Stimulated activated CD4-positive, alpha-beta T cell treated with anti-CD3 and anti-CD28 coated beads, Interleukin-15, amount 100 ng/mL, for 1 hour (primary cell): ENCODE measurements at places on chromosomes 13 and 19.
A peak's percentile ranks its signal among the peaks of the same experiment; 100 is the strongest.

GRCh38 chr19:31284621-31285020, 64.6 kb downstream of the TSHZ3 start:
- DNase-seq = no peak

GRCh38 chr13:75512253-75512652, 25.4 kb downstream of the COMMD6 start:
- no peak for DNase-seq

GRCh38 chr19:30227661-30228112, 144.5 kb upstream of the ZNF536 start:
- no peak for DNase-seq

GRCh38 chr19:52200044-52200443, 10.2 kb downstream of the PPP2R1A start:
- DNase-seq = no peak

GRCh38 chr19:37243206-37243632, 25.2 kb downstream of the ZNF383 start:
- no peak for DNase-seq

- no peak for DNase-seq
These were observed 2.8 kb downstream of the SOHLH2 start for GRCh38 chr13:36211567-36211966.

DNA sequence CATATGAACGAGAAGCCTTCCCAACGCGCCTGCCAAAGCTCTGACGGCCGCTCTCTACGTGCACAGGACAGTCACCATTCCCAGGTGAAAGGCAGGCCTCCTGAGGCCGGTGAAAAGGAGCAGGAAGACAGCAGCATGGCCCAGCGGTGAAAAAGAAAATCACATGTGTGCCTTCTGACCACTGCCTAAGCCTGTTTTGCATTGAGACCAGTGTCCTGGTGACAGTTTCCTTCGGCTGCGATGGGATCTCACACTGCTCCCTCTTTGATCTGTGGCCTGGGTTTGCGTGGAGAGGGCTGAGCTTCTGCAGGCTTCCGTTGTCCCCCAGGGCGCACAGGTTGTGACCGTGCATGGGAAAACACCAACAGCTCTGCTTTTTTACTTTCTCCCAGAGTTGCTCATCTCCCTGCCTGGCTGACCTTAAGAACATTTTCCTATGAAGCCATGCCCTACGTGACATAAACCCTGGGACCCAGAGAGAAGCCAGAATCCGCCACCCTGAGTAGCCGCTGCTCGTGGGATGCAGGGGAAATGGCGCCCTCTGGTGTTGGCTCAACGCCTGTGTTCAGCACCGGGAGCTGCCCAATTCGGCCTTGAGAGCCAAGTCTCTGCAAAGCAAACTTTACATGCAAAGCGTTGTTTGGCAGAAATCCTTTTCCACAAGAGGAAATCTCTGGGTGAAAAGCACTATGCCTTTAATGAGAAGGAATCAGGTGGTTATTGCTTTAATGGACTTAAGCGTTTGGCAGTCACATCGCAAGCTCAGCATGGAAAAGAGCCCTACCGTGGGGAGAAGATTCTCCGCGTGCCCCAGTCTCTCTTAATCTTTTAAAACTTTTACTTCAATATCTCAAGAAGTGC, 112.2 kb upstream of the GPR12 start:
- DNase-seq = no peak

DNA sequence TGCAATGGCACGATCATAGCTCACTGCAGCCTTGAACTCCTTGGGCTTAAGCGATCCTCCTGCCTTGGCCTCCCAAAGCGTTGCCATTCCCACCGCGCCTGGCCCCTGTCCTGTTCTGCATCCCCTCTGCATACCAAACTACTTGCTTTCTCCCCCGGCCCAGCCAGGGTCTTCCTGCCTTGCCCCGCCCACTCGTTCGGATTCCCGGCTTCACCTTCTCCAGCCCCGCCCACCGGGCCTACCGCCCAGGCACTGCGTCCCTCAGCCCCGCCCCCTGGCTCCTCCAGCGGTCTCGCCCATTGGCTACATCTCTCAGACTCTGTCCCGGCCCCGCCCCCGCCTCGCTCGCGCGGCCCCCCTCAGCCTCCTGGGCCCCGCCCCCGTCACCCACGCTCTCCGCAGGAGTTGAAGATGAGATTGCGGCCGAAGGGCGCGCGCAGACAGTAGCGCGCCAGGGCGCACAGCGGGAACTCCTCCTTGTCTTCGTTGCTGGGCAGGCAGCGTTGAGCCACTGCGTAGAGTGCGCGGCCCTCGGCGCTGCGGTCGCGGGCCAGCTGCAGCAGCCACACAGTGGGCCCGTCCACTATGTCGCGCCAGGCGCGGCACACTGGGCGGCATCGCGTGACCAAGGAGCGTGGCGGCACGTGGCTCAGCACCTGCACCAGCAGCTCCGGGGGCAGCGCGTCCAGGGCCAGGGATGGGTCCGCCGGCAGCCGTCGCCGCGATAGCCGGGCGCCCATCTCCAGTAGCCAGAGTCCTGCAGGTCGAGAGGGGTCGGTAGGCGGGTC, 19.0 kb downstream of the MRPS12 start:
- peak; percentile 55 for DNase-seq

DNA sequence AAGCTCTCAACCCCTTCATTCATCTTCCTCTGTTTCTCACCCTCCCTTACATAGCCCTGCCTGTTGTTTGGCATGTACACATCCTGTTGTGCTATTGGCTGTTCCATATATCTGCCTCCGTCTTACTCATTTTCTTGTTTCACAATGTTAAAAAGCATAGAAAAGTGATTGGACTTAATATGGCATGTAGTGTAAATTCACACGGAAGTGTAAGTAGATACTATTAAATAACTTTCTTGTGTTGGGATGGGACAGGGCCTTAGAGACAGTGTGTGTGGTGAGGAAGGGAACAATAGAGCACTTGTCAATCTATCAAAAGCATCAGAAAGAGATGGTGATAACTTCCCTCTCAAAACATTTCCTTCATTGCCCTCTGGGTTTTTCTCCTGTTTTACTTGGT, 12.3 kb downstream of the LMO7 start:
- DNase-seq = no peak

DNA sequence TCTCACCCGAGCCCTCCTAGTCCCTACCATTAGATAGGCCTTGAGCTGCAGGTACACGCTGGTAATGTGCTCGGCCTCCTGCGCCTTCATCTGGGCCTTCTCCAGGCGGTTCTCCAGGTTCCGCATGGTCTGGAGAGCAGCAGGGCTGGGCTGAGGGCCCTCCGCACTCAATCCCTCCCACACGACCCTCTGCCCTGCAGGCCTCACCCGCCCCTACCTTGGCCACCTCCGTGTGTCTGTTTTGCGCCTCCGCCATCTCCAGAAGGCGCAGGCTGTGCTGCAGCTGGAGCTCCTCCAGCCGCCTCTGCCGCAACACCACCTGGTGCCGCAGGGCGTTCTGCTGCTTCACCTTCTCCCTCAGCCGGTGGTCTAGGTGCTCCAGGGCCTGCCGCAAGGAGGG, 7.5 kb upstream of the RGL3 start:
- DNase-seq = no peak

GRCh38 chr19:9636018-9636417, 15.0 kb upstream of the ZNF561 start:
- no peak for DNase-seq

DNA sequence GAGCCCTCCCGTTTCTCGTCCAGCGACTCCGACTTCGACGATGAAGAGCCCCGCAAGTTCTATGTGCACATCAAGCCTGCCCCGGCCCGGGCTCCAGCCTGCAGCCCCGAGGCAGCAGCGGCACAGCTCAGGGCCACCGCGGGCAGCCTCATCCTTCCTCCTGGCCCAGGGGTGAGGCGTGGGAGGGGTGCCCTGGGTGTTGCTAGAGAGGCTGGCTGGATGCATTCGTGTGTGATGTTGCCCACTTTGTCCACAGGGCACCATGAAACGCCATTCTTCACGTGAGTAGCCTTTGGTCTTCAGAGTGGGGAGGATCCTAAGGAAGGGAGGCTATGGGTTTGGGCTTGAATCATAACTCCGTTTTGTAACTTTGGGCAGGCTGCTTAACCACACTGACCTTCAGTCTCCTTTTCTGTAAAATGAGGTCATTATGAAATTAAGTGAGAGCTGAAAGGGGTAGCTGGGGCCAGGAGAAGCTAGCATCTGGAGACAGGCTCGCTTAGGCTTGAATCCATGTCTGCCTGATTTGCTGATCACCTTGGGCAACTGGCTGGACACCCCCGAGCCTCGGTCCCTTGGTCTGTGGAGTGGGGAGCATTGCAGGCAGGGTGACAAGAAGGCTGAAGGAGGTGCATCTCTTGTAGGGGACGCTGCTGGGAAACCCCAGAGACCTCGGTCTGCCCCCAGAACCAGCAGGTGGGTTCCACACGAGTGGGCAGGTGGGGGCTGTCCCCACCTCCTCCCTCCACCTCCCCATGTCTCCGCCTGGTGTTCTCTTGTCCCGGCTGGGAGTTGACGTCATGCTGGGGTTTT, 18.7 kb upstream of the B3GNT3 start:
- DNase-seq = no peak

- no peak for DNase-seq
These were observed 225.2 kb downstream of the FOXO1 start for GRCh38 chr13:40440990-40441820.

- DNase-seq = no peak
These were observed 49.2 kb downstream of the GADD45B start for GRCh38 chr19:2524840-2525723.

- no peak for DNase-seq
These were observed 18.9 kb downstream of the SLC7A1 start for GRCh38 chr13:29576581-29576980.

GRCh38 chr19:43560687-43561086, 14.6 kb downstream of the XRCC1 start:
- no peak for DNase-seq

DNA sequence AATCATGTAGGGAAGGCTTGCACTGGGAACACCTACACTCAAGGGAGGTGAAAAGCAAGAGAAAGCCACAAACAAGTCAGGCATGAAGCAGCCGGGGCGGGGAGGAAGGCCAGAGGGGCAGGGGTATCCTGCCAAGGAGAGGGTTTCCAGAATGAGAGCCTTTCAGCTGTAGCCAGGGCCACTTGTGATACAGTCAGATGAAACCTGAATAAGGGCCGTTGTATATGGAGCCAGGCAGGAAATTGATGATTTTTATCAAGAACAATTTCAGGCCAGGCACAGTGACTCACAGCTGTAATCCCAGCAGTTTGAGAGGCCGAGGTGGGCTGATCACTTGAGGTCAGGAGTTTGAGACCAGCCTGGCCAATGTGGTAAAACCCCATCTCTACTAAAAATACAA, 4.4 kb downstream of the TRPM4 start:
- DNase-seq = no peak

DNA sequence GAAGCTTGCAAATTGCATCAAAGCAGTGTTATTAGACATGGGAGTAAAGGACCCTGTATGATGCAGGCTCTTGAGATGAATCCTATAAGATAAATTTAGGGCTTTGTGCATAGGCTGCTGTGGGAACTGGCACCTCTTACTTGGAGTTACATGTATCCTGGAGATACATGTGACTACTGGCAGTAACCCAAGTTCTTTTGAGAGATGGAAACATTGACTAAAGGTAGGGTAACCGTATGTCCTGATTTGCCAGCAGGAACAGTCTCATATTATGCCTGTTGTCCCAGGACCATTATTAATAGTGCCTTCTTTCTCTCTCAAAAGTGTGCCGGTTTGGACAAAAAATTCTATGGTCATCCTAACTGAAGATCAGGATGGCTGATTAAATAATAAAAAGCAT, 195.4 kb downstream of the LACC1 start:
- no peak for DNase-seq

DNA sequence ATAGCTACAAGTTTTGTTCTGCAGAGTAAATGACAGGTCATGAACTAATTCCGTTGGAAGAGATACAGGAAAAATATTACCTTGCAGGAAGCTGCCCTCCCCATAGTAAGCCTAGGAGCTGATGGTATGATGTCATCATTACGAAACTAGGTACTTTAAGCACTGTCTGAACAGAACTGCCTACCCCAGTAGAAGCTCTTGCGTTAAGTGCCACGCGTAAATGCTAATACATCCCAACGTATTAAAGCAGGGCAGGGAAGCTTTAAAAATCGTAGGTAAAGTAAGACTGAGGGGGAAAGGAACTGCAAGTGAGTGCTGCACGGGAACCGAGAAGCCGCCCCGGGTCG, 572 bp downstream of the UGGT2 start:
- DNase-seq = no peak

- DNase-seq = no peak
These were observed 7.1 kb downstream of the FOSB start for GRCh38 chr19:45474606-45475521.

- no peak for DNase-seq
These were observed 9.8 kb downstream of the AP1M1 start for GRCh38 chr19:16207490-16208025.

DNA sequence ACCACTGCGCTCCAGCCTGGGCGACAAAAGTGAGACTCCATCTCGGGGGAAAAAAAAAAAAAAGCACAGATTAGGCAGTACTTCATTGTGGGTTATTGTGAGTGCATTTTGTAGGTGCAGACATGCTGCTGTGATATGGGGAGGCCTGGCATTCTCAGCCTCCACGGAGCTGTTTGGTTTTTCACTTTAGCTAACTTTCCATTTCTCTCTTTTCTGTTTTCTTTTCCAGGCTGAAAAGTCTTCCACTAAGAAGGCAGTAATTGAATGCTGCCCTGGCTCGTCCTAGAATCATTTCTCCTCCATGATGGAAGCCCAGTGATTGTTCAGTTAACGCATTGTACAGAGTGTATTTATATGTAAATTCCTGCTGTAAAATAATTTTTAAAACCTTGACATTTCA, 2.0 kb upstream of the WDR88 start:
- no peak for DNase-seq

GRCh38 chr13:47249266-47249665, 352.4 kb upstream of the HTR2A start:
- no peak for DNase-seq

GRCh38 chr13:40337651-40338050, 328.8 kb downstream of the FOXO1 start:
- DNase-seq = no peak

DNA sequence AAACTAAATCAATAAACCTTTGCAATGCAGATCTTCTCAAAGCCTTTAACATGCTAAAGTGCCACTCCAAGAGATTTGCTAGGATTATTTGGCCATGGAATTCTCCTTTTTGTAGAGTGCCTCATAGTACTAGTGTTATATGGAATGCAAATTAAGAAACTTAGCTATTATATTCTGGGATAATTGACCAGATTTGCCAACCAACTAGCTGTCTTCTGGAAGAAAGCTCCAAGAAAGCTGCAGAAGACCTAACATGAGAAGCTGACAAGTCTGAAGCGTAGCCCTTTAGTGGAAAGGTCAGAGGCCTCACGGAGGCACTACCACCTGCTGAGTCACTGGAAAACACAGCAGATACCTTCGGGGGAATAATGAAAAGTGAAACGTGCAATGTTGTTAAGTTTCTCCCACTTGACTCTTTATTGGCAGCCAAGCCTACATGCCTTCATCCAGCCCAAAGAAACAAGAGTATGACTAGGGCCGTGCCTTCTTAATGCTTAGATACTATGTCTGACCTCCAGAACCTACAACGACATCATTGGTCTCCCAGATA, 29.8 kb upstream of the KATNAL1 start:
- no peak for DNase-seq

- DNase-seq = no peak
These were observed 36.2 kb downstream of the AMER2 start for GRCh38 chr13:25135896-25136295.
